ENCODE measurements at places on chromosomes 6 and 20.

DNA sequence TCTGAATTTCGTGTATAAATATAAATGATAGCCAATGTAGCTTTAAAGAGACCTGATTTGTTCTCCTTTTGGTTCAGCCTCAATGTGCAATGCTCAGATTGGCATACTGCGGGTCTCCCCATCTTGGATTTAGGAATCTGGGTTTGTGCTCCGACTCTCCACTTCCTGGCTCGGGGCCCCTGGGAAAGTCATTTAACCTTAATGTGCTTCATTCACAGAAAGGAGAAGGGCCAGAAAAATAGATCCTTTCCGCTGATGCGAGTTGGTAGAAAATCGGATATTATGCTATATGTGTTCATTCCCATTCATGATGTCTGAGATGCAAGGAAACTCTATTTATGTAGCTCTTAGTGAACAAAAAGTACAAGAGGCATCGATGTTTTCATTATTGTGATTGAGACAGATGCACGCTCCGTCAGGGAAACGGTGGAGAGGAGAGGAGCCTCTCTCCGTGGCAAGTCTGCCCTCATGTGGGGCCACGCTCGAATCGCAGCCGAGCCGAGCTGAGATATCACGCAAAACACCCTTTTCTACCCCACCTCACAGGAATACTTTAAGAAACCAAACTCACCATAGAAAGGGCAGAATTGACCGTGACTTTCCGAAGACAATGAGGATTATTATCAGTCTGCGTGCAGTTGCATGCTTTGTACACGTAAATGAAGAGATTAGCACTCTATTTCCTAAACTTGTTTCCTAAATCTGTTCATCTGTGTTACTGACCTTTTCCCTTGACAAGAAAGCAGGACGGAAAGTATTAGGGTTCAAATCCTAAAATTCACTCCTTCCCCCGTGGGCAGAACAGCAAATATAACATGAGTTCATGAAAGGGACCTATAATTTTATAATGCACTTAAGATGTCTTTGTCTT lies 136.6 kb downstream of the COL9A1 start:
- DNase-seq: no peak

DNA sequence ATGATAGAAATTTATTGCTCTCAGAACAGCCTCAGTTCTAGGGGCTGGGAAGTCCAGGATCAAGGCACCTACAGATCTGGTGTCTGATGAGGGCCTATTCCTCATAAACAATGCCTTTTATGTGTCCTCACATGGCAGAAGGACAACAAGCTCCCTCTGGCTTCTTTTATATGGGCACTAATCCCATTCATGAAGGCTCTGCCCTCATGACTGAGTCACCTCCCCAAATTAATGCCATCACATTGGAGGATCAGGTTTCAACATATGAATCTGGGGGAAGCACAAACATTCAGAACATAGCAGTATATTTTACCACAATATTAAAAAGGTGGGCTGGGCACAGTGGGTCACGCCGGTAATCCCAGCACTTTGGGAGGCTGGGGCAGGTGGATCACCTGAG lies 58.5 kb upstream of the CCN6 start:
- DNase-seq: no peak

DNA sequence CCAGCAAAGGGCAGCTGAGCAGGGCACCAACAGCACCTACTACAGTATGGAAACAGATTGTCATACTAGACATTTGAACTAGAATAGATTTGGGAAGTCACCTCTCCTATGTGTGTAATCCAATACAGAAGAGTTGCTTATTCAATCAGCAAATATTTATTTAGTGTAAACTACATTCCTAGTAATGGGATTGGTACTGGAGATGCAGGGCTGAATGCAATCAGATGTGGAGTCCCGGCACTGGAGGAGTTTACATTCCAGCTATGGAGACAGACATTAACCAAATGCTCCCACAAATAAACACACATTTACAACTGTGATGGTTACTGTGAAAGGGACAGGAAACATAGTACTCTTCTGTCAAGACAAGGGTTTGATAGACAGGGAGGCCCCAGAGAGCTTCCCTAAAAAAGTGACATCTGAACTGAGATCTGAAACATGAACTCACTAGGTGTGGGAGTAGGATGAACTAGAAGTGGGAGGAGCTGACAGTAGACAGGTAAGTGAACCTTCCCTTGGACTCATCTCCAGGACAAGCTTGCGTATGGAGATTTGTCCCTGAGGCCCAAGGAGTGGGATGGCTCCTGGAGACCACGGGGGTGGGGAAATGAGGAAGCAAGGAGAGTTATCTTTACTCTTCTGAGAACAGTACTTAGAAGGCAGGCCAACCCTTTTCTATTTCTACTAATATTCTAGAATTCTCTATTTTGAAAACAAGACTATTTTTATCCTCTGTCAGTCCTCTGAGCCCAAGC lies 420.5 kb downstream of the MAFB start:
- DNase-seq: no peak

DNA sequence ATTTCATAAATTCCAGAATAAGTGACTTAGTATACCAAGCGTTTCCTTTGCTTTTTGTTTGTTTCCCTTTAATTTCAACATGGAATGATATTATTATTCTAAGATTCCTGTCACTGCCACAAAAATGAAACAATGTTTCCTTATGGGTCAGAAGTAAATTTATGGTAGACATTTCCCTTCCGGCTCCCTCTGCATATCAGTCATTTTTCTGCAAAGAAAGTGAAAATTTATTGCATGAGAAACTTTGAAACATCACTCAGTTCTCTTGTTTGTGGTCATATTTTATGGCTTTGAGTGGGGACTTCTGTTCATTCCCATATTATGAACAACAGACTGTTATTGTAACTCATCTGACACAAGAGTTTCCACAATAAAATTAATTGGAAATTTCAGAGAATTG lies 97.8 kb downstream of the NKAIN2 start:
- no peak for DNase-seq

DNA sequence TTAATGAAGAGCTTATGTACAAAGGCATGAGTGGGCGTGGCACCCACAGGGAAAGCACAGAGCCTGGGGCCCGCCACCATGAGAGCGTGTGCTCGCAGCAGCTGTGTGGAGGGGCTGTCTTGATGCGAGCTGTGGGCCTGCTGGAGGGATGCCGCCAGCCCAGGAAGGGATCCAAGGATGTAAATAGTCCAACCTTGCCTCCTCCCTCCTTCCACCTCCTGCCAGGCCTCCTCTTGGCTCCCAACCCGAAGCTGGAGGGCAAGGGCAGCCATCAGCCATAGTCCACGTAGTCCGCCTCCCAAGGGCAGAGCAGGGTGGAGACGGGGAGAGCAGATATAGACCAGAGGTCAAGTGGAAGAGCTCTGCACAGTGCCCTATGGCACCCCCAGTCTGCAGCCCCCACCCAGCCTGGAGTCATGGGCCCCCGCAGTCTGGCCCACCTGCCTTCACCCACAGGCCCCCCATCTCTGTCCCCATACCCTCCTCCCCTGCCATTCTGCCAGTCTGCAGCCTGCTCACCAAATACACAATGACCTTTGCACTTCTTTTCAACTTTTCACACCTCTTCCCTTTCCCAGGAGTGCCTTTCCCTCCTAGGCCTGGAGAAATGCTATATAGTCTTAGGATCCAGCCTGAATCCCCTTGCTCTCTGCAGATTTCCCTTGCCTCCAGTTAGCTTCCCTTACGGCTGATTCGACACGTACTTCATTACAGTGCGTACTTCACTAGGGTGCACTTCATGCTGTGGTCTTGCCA lies 77.1 kb downstream of the SHLD1 start:
- no peak for DNase-seq

DNA sequence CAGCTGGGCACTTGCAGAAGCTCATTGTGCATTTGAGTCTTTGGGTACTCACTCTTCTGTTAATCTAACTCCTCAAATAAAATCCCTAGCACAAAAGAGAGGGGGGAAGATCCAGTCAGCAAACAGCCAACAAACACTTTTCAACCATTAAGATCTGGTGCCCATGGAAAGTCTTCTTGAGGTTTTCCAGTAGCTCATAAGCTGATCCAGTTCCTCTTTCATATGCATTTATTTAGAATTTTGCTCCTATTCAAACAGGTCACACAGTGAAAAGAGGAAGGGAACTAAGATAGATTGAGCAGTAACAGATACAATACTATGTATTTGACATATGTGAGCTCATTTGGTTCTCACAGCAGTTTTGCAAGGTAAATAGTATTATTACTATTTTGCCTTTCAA lies 38.6 kb downstream of the HLA-DPB1 start:
- DNase-seq: no peak

DNA sequence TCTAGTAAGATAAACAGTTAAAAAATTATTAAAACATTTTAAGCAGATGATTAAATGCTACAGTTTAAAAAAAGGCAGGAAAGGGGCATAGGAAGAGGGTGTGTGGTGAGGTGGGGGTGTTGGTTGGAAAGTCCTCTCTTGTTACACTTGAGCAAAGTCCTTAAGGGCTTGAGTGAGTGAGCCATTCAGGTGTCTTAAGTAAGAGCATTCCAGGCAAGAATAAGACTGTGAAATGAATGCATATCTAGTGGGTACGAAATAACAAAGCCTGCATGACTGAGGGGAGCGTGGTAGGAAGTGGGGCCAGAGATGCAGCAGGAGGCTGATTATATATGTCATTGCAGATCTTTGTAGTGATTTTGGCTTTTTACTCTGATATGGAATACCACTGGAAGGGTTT lies 5.1 kb downstream of the CDKAL1 start:
- no peak for DNase-seq

GRCh38 chr6:79079561-79080041 lies 1.5 kb upstream of the PHIP start:
- no peak for DNase-seq

DNA sequence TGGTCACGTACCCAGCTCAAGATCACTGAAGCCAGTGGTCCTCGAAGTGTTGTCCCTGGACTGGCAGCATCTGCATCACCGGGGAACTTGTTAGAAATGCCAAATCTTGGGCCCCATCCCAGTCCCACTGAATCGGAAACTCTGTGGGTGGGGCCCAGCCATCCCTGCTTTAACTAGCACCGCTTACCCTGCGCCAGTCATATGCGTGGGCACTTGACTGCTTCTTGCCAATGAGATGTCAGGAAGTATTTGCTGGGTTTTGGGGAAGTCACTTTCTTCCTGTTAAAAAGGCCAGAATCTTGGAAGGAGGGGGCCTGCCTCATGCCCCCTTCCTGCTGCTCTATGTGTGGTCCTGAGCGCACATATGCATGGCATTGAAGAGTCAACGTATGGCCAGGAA lies 11.7 kb upstream of the SULF2 start:
- no peak for DNase-seq

GRCh38 chr6:170041526-170041925 lies 249.4 kb downstream of the DLL1 start:
- DNase-seq: no peak

- no peak for DNase-seq
These were observed 117.9 kb downstream of the SIM1 start for GRCh38 chr6:100346828-100347227.

GRCh38 chr6:127458817-127459216 lies 372 bp downstream of the KIAA0408 start:
- no peak for DNase-seq

- DNase-seq: no peak
These were observed 544 bp upstream of the ACAT2 start for GRCh38 chr6:159761129-159761872.

- DNase-seq: no peak
These were observed 19.8 kb downstream of the PDE7B start for GRCh38 chr6:135871296-135871695.

DNA sequence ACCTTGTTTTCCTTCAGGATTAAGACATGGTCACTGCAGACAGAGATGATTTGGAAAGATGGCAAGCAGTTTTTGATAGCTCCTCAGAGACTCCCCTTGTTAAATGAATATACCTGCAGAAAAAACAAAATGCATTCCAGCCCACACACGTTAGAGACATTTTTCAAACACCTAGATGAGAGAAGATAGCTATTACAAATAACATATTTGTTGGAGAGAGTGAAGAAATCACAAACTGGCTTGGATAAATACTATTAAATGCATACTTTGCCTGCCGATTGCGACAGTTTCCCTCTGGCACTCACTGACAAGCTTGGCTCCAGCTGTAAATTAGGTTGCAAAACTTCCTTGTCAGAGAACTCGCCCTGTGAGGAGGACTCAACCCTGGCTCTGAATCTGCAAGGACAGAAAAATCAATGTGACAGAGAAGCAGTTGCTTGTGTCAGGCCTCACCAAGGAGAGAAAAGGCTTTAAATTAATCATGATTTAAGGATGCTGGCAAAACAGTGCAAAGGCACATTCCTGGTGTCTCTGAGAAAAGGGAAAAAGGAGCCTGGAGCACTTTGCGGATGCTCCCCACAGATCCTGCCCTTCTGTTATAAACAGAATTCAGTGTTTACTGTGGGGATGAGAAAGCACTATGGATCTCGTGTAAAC lies 423.7 kb upstream of the MARCKS start:
- DNase-seq: no peak

DNA sequence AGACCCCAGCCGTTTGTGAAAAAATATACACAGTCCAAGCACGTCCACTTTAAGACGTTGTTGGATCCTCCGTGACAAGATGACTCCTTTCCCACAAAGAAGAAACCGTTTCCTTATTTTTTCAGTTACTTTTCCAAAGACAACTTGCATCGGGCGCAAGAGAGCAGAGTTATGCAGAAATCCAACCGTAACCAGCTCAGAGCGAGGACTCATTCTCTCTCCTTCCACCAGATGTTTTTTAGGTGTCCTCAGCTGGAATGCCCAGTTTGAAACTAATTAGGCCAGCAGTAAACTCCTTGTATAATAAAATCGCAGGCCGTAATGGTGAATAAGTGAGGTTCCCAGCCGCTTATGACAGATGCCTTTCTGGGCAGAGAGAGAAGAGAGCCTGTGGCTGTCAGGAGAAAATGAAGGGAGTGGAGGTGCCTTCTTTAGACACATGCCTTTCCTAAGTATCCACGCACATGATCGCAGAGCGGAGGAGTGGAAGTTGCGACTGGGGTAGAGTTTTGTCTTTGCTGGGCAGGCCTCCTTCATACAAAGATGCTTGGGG lies 2.8 kb downstream of the EYA2 start:
- no peak for DNase-seq

DNA sequence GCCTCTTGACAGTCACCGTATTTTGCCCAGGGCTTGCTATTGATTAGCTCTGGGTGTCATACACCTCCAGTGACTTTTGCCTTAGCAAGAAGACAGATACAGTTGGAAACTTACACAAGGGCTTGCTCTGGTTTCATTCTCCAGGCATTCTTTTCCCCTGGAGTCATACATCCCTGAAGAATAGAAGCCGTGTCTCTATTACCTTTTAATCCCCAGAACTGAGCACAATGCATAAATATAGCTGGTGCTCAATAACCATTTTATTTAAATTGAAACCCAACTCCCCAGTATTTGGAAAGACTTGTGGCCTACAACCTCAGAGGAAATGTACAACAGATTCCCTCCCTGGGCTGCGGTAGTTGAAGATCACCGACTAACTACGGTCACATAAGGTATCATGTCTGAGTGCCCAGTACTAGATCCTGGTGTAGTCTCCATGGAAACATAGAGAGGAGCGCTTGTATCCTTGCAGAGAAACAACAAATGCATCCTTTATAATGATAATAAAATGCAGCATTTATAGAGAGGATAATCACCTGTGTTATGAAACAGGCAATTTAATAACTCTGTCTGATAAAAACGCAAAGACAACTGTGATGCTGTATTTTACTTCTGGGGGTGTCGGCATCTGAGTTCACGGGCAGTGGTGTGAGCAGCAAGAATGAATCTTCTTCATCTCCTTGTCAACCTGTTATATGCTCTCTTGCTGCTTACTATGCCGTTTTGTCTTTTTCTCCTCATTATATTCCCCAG lies 401.2 kb upstream of the AGPAT4 start:
- no peak for DNase-seq
